Hippocampal formation (tissue), 2 donors: ENCODE measurements at places on chromosomes 3 and 15.

DNA sequence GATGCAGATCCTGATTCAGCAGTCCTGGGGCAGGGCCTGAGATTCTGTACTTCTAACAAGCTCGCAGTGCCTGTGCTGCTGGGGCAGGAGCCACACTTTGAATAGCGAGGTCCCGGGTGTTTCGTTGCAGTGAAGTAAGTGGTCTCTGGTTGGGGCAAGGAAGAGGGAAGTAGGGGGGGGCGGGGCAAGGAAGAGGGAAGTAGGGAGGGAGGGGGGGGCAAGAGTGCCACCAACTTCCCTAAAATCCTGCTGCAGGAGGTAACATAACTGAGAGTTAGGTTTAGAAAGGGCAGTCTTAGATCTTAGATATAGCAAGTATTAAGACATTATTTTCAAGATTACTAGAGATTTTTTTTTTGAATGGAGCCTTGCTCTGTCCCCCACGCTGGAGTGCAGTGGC, 35.5 kb downstream of the CRTAP start:
- DNase-seq, result no peak

DNA sequence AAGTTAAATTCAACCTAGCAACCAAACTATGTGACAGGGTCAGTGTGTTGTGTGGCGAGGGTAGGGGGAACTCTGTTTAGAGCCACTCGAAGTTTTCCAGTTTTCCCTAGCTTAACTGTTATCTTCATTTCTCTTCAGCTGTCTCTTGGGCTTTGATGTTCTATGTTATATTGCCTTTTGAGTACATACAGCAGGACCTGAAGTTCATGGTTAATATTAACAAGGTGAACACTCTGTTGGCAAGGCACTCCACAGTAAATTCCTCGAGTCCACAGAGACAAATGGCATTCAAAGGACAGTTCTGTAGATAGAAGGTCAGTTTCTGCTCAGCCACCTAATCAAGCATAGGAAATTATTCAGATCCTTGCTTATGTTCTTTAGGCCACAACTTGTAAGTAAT, 147.9 kb upstream of the DPH6 start:
- DNase-seq, result no peak

GRCh38 chr3:182879031-182879611, 85.8 kb downstream of the ATP11B start:
- no peak for DNase-seq

DNA sequence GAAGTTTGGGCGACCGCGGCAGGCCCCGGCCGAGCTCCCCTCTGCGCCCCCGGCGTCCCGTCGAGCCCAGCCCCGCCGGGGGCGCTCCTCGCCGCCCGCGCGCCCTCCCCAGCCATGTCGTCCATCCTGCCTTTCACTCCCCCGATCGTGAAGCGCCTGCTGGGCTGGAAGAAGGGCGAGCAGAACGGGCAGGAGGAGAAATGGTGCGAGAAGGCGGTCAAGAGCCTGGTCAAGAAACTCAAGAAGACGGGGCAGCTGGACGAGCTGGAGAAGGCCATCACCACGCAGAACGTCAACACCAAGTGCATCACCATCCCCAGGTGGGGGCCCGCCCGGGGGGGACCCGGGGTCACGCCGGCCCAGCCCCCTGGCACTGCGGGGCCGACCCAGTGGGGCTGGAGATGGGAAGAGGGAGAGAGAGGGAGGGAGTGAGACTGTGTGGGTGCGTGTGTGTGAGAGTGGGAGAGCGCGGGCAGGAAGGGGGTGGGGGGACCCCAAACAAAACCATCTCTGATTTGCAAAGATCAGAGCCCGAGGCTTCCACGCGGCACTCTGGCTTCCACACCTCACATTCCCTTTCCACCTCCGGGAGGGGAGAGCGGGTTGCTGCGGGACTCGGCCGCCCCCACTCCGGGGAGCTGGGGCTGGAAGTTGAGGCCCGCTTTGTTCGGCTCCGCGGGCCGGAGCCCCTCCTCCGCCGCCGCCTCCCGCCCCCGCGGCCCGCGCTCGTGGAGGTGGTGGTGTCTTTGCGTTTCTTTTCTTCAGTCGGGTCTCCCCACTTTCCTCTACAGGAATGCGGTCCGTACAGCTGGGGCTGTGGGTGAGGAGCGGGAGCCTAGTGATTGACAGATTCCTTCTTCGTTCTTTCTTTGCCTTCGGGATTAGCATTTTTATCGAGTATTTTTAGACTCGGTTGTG, 898 bp downstream of the SMAD3 start:
- no peak for DNase-seq

GRCh38 chr15:84648539-84648938, 5.5 kb downstream of the WDR73 start:
- no peak for DNase-seq

- no peak for DNase-seq
Observed at GRCh38 chr3:100114413-100115030, at the start of gene FILIP1L. Gene FILIP1L, minus strand, starts transcription at chr3:100114501.

DNA sequence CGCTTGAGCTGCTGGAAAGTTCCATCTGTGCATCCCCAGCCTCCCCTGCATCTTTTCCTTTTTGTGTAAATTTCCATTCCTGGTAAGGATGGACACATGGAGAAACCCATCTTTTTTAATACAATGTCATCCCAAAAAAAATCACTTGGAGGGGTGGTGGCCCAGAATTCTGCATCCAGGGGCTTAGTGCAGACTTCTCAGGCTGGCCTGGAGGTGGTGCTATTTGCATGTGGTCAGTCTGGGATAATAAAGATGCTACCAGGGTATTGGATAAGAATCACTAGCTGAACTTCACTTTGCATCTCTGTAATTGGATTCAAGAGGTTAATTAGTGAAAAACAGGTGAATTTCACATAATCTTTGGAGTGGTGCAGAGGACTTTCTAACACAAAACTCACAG, 1.8 kb upstream of the ZSCAN2 start:
- DNase-seq, result no peak

DNA sequence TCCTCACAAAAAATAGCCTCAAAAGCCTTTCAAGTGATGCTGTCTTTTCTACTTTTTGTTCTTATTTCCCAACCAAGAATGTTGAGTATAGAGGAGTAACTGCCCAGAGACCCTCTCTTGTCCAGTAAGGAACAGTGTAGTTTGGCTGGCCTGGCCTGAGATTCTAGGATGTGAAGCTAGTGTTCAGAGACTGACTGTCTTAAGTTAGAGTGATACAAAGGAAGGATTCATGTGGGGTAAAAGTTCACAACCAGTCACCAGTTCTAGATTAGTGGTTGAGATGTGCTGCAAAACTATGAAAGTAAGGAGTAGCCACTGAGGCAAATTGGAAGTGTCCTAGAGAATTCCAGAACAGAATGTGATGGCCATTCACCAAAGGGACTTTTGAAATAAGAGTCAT, 49.1 kb downstream of the RSRC1 start:
- DNase-seq, result no peak

DNA sequence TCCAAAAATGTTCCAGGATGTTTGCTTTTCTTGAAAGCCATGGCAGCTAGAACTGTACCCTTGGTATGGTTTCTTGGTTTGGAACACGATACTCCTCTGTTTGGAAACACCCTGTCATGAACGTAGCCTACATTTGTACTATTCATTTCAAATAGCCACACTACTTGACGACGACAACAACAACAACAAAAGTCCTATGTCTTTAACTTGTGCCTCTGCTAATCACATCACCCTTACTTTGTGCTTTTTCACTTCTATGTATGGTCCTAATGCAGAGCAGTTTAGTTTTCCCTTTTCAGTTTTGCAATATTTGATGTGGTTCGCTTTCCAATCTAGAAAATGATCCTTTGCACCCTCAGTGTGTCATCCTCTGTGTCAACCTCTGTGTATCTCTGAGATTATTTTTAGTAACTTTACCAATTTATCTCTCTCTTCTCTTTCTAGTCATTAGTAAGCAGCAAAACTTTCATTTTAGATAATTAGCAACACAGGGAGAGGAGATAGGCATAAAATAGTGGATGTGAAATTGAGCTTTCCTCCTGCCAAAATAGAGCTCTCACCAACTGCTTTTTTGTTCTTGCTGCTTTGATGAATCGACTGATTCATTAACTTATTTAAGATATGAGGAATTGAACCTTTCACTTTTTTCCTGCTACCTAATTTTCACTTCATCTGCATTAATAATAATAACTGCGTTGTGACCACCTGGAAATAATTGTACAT, 44.1 kb upstream of the TP63 start:
- DNase-seq, result no peak

GRCh38 chr15:99955532-99955931, 222.3 kb upstream of the LYSMD4 start:
- DNase-seq, result no peak

- no peak for DNase-seq
Observed at GRCh38 chr3:175357758-175358157, 498.6 kb downstream of the NAALADL2 start.
